Aorta (tissue), 5 donors: ENCODE measurements at places on chromosomes 3 and 15.

DNA sequence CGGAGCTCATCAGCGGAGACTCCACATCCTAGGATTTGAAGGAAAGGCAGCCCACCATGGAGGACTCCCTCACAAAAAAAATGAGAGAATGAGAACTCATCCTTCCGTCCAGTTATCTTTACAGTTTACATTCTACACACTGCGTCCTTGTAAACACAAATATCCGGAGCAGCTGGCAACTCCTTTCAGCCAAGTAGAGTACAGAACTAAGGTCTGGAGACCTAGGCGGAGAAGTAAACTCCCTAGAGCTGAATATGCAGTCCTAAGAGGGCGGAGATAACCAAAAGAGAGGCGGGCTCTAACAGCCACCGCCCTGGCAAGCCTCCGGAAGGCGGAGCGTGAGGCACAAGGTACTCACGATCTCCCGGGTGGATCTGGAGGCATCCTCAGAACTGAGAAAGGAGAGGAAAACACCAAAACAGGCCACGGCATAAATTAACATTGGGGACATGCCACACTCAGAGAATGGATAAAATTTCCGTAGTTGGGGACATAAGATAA is 924 bp upstream of the SIN3A start:
- peak; percentile 93 for DNase-seq

DNA sequence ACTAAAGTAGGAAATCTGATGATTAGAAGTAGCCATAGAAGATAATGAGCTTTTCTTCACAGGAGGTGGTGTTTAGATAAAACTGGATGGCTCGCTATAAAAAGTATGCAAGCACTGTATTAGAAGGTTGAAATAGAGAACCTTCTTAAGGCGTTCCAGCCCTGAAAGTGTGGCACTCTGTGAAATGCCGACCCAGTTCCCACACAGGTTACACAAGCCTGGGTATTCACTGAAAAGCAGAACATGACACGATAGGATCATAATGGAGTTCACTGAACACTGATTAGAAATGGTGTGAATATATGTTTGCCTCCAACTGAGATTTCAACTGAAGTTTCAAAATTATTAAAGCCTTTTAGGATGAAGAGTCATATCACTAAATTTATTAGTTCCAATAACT is 15.0 kb upstream of the LRRC34 start:
- DNase-seq, result no peak

DNA sequence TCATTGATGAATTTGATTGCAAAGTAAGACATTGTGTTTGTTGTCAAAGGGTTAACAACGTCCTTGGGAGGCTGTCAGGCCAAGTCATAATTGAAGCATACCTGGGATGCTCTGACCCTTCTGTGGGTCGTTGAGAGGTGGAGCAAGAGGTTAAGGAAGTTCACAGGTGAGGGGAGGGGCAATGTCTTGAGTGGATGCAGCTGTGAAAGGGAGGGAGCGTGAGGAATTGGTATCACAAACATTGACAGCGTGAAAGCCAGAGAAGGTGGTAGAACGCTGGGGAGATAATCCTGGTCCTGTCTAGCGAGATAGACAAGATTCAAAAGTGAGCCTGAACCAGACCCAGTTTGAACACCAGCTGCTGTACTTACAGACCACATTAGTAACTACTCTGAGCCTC is 79.4 kb downstream of the HES1 start:
- no peak for DNase-seq

DNA sequence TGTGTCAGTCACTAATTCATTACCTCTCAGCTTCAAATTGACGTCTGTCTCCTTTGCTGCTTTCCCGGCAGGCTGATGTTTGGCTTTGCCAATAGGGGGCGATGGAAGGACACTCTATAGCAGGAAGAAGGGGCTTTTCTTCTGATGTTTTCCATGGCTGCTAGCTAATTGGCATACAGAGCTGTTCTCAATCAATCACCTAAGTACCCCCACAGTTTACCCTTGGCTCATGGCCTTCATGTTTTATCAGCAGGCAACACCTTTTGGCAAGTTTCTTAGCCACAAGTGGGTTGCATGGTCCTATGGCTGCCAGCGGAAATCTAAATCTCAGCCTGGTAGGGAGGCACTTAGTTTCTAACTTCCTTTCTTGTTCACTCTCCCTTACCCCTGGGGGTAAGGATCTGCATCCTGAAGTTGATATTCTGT is 45.0 kb downstream of the ESYT3 start:
- no peak for DNase-seq

DNA sequence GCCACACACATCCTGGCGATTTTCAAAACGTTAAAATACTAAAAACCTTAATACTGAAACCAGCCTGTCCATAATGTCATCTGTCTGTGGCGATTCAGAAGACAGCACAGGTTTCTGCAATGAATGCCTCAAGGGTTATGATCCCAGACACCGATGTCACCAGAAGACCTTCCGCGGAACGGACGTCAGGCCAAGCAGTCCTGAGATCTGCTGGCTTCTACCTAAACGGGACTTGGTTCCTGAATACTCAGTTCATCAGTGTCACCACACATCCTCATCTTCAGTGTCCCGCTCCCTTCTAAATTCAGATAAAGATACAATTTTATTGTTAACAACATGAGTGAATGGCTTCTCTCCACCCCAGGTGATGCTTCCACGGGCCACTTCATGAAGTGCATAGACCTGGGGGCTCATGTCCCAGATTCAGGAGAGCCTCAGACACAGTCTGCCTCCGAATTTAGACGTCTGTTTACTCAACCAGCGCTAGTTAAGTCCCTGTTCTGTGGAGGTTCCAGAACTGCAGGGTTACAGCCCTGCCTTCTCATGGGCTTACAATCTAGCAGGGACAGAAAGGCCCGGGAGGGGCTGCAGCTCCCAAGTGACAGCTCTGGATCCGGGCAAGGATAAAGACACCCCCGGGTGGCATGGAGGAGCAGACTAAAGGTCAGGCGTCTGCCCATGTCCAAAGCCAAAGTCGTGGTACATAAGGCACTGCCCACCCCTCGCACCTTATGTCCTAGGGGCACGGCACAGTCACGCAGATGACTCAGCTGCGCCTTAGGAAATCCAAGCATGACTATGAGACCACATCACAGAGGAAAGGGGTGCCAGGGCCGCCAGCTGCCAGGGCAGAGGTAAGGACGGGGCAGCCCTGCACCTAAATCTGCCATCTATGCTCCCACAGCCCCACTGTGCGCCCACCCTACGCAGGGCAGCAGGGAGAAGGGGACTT is 75.9 kb downstream of the VGLL4 start:
- peak; percentile 94 for DNase-seq

- no peak for DNase-seq
Measured at GRCh38 chr15:60679256-60679655, 200.3 kb upstream of the ICE2 start.

- peak; percentile 86 for DNase-seq
Measured at GRCh38 chr3:141796889-141797781, 33.9 kb downstream of the GRK7 start.

DNA sequence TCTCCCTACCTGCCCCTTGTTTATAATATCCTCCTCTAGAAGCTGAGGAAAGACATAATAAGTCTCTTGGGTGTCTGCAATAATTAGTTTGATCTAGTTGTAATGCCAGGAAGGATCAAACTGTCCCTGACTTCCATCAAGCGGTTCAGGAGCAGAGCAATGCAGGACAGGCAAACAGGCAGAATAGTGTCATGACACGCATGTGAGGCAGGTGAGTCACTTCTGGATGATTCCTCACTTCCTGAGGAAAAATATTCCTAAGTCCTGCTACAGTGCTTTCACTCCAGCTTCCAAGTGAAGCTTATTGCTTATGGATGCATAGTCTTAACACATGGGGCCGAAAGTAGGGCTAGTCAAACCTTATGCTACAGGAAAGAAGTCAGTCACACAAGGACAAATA is 85.8 kb downstream of the GREM1 start:
- DNase-seq, result no peak

DNA sequence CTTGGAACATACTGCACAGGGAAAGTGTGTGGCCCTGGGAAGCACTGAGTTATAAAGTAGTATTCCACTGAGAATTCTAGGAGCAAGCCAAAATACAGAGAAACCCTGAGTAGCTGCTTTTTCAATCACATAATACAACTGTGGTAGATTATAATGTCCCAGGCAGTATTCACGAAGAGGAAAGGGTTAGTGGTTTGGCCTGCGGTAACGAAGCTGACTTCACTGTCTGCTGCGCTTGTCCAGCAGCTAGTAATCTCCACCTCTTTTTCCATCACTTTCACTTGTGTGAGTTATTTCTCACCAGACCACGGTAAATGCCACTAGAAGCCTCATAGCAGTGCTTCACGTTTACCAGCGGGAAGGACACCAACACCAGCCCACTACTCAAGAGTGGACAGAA is 34.4 kb downstream of the RPL39L start:
- peak; percentile 63 for DNase-seq

- no peak for DNase-seq
Measured at GRCh38 chr3:107848351-107848915, 242.4 kb downstream of the CD47 start.

GRCh38 chr3:142998439-142998838 is 2.9 kb upstream of the U2SURP start:
- no peak for DNase-seq
